HepG2 (cell line): ENCODE measurements at places on chromosomes 13 and 19. TPM values are rescaled to one million over a fixed set of nuclear protein-coding genes. Genes with fewer than 3 reads are reported as not detected.

CGB3 gene
- not detected in 2 replicates for polyA plus RNA-seq

ZNF14 gene
- polyA plus RNA-seq, result 1.5 and 1.9 TPM in 2 replicates

BLOC1S3 gene
- polyA plus RNA-seq, result 4.8 TPM in 2 replicates

C13orf42 gene
- polyA plus RNA-seq, result not detected in 2 replicates

ZGLP1 gene
- 3.0 and 4.7 TPM in 2 replicates for polyA plus RNA-seq

SHKBP1 gene
- polyA plus RNA-seq, result 17.4 and 20.6 TPM in 2 replicates

DNA sequence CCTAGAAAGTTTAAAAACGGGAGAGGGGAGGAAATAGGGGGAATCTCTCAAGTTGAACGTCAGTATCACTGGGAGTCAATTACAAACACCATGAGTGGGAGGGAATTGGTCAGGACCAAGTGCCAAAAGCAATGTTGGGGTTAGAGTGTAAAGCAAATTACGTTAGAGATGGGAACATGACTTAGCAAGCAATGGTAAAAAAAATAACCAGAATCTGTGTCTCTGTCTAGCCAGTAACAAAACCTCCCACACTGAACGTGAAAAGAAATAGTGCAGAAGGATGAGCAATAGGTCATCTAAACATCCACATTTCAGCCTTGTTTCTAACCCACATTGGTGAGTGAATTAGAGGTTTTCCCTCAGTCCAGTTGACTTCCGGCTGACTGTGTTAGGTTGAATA is 242.2 kb downstream of the COG6 start:
- DNase-seq, result no peak

DNA sequence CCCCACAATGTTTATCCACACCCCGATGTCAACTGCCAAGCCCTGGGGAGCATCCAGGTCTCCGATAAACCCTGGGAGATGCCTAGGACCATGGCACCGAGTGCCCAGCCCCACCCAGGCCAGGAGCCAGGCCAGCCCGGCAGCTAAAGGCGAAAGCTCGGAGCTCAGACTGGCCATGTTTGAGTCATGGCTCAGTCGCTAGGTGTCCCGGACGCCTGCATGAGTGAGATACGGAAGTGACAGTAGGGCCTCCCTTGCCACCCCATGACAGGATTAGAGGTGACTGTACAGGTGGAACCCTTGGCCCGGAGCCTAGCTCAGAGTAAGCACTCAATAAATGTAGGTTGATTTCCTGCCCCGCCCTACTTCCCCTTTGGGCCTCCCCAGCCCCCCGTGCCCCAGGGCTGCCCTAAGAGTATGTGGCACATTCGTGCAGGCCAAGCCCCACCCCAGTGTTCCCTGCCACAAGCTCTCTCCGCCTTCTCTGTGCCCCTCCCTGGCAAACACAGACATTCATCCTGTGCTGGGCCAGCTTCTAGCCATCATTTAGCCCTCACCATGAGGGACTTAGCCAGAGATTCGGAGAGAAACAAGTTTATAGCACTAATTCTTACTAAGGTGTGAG is 5.8 kb upstream of the TPM4 start:
- DNase-seq, result peak; percentile 84

DNA sequence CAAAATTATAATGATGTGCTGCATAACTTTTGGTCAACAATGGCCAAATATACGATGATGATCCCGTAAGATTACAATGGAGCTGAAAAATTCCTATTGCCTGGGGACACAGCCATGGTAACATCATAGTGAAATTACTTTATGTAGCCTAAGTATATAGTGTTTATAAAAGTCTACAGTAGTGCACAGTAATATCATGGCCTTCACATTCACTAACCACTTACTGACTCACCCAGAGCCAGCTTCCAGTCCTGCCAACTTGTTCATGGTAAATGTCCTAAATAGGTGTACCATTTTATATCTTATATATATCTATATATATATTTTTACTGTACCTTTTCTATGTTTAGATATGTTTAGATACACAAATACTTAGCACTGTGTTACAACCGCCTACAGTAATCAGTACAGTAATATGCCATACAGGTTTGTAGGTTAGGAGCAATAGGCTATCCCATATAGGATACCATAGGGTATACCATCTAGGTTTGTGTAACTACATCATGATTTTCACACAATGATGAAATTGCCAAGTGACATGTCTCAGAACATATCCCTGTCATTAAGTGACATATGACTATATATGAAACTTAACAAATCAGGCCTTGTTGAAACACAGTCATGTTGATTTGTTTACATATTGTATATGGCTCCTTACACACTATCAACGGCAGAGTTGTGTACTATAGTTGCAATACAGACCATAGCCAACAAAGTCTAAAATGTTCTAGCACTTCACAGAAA is 23.7 kb downstream of the DIS3 start:
- no peak for DNase-seq

DNA sequence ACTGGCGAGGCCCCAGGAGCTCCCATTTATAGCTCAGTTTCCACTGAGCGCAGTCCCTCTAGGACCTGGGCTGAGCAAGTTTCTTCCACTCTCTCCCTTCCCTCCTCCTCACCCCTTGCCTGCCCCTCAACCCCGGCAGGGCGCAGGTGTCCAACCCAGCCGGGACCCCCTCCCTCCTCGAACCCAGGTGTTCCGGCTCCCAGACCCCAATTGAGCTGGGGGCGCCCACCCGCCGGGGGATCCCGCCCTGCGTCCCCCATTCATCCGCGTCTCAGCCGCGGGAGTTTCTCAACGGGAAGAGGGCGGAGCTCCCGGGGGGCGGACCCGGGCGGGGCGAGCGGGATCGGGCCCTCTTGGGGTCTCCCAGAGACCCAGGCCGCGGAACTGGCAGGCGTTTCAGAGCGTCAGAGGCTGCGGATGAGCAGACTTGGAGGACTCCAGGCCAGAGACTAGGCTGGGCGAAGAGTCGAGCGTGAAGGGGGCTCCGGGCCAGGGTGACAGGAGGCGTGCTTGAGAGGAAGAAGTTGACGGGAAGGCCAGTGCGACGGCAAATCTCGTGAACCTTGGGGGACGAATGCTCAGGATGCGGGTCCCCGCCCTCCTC is at the start of gene KIRREL2:
TSS of gene KIRREL2 (plus strand) at position 366 of the 604 bp plus-strand sequence. CDS start at position 575, 209 bp downstream.
- no peak for DNase-seq

DNA sequence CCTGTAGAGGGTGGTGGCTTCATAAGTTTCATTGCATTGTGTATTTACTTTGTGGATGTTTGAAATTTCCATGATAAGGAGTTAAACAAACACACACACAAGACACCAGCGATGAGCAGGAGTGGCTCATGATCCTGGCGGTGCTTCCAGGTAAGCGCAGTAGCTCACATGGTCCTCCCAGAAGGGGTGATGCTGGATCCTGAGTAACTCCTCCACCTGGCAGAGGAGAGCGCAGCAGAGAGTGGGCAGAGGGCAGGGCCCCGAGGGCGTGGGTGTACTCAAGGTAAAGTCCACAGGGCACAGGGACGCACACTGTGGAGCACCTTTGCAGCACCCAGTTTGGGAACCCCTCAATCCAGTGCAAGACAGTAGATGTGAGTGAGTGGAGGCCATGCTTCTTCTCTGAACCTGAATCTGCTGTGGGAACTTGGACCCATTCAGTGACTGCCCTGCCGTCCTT is 54.0 kb downstream of the RFX2 start:
- peak; percentile 56 for DNase-seq

- DNase-seq, result no peak
Measured at GRCh38 chr13:101327871-101328270, 88.4 kb downstream of the NALCN start.

GRCh38 chr13:21670006-21670882 is 629 bp upstream of the FGF9 start:
- no peak for DNase-seq

DNA sequence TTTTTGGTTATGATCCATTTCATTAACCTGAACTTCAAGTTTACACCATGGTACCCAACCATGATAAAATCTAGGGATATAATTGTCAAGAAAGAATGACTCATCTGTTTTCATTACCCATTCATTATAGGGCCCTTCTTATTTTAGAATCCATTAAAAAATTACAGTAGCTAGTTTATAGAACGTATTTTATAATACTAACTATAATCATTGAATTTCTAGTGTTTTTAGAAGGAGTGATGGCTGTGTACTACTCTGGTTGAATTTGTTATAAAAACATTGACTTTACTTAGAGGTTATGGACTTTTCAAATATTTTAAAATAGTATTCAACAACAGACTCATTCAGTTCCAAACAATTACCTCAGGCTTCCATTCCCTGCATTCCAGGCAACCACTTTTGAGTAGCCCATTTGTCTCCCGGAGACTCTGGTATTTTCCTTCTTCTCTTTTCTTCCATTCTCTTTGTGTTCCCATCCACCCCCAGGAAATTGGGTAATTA is 71.9 kb upstream of the KLF12 start:
- no peak for DNase-seq

- no peak for DNase-seq
Measured at GRCh38 chr13:66700117-66700601, 530.0 kb downstream of the PCDH9 start.

GRCh38 chr19:35929876-35930275 is 6.3 kb upstream of the LRFN3 start:
- DNase-seq, result no peak

- DNase-seq, result no peak
Measured at GRCh38 chr13:83297586-83298290, 584.5 kb downstream of the SLITRK1 start.

DNA sequence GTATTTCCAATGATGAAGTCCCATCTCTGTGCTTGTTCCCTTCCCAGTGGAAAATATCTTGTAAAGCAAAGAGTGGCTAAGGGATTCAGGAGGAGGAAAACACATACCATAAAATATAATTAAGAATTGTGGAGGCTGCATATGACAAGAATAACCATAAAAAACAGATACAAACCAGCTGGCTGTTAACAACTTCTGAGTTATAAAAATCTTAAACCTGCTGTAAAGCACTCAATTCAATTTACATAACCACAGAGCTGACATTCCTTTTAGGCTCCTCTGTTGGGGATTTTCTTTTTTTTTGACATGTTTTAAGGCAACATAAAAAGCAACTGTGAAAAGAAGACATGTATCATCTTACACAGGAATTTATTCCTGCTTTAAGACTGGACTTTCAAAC is 207.6 kb downstream of the DACH1 start:
- DNase-seq, result no peak

GRCh38 chr13:66273011-66273410 is 957.1 kb downstream of the PCDH9 start:
- DNase-seq, result no peak

DNA sequence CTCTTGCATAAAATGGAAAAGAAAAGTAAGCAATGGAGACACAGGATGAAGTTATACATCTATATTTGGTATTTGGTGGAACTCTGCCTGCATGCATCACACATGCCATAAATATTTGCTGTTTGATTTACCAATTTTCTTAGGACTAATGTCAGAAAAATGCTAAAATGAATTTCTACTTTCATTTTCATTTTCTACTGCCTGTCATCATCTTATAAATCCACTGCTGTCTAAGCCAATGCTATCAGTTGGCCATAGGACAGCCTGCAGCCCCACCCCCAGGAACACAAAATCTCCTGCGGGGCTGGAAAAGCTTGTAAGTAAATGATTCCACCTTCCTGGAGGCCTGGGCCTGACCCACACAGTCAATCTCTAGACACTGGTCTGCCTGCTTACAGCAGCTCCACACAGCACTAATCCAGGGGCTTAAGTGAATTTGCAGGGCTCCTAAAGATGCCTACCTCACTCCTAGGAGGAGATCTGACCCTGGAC is 122.0 kb downstream of the ENOX1 start:
- no peak for DNase-seq

- DNase-seq, result no peak
Measured at GRCh38 chr19:33678796-33679585, 57.2 kb downstream of the CHST8 start.

GRCh38 chr19:56120371-56121179 is 520 bp downstream of the ZNF787 start:
- peak; percentile 86 for DNase-seq
